Pancreas (tissue), 10 donors: ENCODE measurements at places on chromosomes 12 and 14.

GRCh38 chr14:76496595-76496994, 120.7 kb downstream of the ESRRB start:
- no peak for DNase-seq

GRCh38 chr12:119008691-119009221, 27.4 kb downstream of the SRRM4 start:
- DNase-seq = no peak

DNA sequence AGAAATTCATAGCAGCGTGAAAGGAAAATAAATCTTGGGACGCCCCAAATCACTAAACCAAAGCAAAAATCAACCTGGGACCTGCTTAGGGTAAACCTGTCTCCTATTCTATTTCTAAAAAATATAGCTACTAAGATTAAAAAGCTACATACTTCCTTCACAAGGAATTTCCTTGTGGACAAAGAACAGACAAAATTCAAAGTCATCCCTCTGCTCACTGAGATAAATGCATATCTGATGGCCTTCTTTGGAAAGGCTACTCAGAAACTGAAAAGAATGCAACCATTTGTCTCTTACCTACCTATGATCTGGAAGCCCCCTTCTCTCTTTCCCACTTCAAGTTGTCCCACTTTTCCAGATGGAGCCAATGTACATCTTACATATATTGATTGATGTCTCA, 93.0 kb upstream of the CNOT2 start:
- DNase-seq = no peak

GRCh38 chr12:14167005-14167628, 185.7 kb upstream of the GRIN2B start:
- no peak for DNase-seq

- no peak for DNase-seq
Measured at GRCh38 chr12:57736741-57737466, 1.6 kb downstream of the AGAP2 start.

- no peak for DNase-seq
Measured at GRCh38 chr14:73753887-73754795, 40.0 kb upstream of the PNMA1 start.

DNA sequence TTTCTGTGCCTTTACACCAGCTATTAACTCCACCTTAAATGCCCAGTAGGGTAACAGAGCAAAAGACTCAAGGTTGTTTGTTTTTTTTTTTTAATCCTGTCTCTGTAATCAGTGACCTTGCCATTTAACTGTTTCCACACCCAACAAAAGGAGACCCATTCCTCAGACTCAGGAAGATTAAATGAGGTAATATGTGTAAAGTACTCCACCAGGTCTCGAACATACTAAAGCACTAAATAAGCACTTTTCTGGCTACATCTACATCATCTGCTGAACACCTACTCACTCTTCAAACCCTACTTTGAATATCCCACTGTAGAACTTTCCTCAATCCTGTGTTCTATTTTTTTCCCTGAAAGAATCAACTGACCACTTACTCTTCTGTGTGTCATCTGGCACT, 4.1 kb downstream of the SLC2A13 start:
- no peak for DNase-seq

- DNase-seq = no peak
Measured at GRCh38 chr12:107138990-107139389, 45.6 kb upstream of the CRY1 start.
